ENCODE measurements at places on chromosomes 16 and 17.

DNA sequence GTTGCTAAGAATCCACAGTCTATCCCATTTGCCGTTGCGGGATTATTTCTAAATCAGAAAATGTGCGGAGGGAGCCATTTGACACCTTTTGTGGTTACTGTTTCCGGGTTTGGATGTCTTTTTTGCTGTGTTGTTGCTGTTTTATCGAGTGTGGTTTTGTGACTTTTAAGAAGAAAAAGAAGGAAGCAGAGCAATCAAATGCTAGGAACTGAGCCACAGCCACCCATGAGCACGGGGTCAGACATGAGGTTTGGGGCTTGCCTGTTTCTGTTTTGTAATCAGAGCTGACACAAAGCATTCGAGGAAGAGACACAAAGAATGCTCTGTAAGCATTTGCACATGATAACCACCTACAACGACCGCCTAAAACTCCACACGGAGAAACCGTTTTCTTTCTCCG lies 53.1 kb upstream of the CHMP6 start:
- DNase-seq, result no peak

- peak; percentile 48 for DNase-seq
Measured at GRCh38 chr16:53518550-53519416, 15.8 kb upstream of the AKTIP start.

- no peak for DNase-seq
Measured at GRCh38 chr16:57462978-57463362, 491 bp downstream of the POLR2C start.

DNA sequence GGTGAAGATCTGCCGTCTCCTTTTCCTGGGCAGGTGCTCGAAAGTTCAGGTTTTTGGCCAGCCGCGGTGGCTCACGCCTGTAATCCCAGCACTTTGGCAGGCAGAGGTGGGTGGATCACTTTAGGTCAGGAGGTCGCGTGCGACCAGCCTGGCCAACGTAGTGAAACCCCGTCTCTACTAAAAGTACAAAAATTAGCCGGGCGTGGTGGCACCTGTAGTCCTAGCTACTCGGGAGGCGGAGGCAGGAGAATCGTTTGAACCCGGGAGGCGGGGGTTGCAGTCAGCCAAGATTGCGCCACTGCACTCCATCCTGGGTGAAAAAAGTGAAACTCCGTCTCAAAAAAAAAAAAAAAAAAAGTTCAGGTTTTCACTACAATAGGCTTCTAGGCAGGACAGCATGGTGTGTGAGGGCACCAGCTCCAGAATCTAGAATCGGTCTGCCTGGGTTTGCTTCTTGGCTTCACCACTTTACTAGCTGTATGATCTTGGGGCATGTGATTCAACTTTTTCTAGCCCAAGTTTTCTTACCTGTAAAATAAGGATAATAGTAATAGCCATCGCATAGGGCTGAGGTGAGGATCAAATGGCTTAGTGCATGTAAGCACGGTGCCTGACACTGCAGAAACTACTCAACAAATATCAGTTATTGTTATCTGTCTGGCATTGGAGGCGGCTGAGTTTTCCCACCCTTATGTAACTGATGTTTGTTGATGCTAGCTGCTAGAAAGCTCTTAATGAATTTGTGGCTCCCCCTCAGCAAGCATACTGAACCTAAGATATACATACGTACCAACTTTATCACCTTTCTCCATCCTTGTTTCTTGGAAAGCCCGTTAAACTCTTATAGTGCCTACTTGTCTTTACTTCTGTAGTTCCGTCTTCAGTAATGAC lies 1.3 kb downstream of the PSMD12 start:
- no peak for DNase-seq

GRCh38 chr17:73591296-73592078 lies 52.8 kb downstream of the SDK2 start:
- DNase-seq, result no peak

- no peak for DNase-seq
Measured at GRCh38 chr16:73563709-73564108, 515.8 kb upstream of the ZFHX3 start.

GRCh38 chr17:3730881-3731429 lies 7.3 kb downstream of the HASPIN start:
- DNase-seq, result no peak

GRCh38 chr17:37187262-37187661 lies 188.5 kb upstream of the C17orf78 start:
- no peak for DNase-seq

DNA sequence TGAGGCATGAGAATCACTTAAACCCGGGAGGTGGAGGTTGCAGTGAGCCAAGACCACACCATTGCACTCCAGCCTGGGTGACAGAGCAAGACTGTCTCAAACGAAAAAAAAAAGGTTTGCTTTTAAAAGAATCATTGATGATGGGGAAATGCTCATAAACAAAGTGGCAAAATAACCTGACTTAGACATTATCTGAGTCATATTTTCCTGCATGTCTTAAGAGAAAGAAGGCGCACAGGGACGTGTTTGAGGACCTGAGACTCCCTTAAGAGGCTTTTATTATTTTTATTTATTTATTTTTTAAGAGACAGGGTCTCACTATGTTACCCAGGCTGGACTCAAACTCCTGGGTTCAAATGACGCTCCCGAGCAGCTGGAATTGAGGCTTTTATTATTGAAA lies 5.7 kb upstream of the PRPSAP1 start:
- no peak for DNase-seq

DNA sequence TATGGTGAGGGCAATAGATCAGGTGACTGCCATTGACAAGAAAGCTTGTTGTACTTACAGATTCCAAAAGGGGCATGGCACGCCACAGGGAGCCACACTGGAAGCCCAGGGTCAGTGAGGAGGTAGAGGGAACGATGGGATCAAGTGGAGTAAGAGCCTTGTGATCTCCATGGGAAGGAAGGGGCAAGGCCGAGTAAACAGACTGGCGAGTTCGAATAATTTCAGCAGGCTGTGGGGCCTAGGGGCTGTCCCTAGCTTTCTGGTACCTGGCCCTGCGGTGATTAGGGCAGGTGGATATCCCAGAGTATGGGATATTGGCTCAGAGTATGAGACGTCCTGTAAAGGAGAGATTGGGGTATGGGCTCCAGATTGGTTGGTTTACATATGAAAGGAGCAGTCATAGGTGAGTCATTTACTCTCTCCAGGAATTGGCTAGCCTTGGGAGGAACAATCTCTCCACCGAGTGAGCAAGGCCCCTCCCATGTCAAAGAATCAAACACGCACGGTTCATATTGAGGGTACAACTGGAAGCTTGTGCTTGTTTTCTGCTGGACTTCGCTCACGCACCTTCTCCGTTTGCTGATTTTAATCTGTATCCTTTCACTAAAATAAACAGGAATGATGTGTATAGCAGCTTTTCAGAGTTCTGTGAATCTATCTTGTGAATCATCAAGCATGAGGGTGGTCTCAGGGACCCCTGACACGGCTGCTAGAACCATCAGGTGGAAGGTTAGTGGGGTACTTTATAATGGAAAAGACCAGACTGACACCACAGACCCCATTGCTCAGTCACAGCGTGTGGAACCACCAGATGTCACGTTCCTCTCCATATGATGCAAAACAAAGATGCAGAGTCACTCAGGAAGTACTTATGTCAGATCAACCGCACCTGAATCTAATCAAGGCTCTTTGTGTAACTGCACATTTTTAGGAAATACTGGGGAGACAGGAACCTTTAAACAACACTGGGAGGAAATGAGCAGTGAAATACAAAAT lies 27.9 kb downstream of the GABARAPL2 start:
- DNase-seq, result no peak

GRCh38 chr16:58448890-58449289 lies 51.1 kb upstream of the NDRG4 start:
- DNase-seq, result no peak

DNA sequence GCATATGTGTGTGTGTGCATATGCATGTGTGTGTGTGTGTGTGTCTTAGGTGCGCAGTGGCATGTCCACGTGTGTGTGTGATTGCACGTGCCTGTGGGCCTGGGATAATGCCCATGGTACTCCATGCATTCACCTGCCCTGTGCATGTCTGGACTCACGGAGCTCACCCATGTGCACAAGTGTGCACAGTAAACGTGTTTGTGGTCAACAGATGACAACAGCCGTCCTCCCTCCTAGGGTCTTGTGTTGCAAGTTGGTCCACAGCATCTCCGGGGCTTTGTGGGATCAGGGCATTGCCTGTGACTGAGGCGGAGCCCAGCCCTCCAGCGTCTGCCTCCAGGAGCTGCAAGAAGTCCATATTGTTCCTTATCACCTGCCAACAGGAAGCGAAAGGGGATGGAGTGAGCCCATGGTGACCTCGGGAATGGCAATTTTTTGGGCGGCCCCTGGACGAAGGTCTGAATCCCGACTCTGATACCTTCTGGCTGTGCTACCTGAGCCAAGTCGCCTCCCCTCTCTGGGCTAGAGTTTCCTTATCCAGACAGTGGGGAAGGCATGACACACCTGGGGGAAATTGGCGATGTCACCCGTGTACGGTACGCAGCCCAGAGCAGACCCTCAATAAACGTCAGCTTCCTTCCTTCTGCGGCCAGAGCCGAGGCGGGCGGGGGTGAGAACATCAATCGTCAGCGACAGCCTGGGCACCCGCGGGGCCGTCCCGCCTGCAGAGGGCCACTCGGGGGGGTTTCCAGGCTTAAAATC lies 47.6 kb downstream of the IL21R start:
- peak; percentile 42 for DNase-seq

DNA sequence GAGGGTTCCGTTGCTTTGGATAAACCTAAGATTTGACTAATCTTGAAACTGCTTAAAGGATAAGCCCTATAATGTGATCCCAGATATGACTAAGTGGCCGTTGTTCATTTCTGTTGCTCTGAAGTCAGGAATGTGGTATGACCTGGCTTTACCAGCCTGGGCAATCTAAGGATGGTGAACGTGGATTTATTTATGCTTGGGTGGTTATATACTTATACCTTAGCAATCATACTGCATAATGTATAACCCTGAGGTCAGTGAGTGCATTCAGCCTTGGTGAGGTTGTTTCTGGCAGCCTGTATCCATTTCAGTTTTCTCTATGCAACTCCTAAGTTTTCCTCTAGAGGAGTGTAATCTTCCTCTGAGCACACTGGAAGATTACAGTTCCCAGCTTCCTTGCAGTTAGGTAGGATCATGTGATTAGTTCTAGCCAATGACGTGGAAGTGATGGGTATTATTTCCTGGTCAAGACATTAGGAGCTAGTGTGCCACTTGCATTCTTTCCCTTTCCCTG lies 41.9 kb downstream of the FTO start:
- no peak for DNase-seq

DNA sequence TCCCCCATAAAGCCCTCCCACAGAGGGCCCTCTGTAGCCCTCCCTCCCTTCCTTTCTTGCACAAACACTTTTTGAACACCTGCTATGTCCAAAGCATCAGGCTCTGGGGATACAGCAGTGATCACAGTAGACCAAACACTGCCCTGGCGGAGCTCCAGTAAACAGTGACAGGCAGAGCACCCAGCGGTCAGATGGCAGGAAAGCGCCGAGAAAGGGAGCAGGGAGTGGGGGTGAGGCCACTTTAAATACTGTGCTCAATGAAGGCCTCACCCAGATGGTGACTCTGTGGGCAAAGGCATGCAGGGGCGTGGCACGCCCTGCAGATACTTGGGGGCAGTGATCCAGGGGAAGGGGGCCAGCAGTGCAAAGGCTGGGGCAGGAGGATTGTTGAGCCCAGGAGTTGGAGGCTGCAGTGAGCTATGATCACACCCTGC lies 7.6 kb downstream of the PRR29 start:
- no peak for DNase-seq

DNA sequence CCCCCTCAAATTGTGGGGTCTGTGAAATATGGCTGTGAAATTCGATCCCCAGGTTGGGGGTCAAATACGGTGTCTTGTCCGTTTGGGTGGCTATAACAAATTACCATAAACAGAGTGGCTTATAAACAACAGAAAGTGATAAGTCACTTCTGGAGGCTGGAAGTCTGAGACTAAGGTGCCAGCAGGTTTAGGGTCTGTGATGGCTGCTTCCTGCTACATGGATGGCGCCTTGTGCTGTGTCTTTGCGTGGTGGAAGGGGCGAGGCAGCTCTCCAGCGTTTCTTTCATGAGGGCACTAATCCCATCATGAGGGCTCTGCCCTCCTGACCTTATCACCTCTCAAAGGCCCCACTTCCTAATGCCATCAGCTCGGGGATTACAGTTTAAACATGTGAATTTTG lies 120.0 kb downstream of the IRF8 start:
- no peak for DNase-seq

- DNase-seq, result no peak
Measured at GRCh38 chr16:88527937-88528743, 42.1 kb upstream of the ZC3H18 start.

DNA sequence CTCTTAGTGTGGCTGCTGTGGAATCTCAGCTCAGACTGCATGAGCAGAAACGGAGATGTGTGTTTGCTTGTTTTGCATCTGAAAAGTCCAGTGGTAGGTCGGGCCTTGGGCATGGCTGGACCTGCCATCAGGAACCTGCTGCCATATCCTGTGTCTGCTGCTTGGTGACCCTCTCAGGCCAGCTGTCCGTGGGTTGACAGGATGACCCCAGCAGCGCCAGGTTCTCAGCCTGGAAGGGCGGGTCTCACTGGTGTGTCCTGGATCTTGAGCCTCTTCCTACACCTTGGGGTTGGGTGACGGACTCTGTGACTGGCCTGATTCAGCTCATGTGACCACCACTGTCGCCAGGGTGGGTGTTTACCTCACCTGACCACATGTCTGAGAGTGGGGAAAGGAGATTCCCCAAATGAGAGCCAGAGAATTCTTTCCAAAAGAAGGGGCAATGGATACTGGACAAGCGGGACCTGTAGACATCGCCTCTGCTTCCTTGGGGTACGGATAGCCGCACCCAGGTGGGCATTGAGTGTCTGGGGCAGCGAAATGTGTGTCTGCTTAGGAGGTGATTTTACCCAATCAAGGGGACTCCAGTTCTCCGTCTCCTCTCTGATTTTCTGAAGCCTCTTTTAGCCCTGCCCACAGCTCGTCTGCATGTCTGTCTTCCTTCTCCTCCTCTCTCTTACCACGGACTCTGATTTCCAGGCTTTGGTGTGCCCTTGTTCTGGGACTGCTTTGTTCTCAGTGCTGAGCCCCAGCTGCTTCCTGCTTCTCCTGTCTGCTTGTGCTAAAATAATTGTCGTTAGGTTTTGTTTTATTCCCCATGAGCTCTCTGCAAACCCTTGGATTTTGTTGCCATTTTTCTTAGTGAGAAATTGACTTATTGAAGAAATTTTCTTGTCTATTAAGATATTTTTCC lies 399.7 kb downstream of the CPPED1 start:
- DNase-seq, result no peak
